Left kidney (tissue), 8 donors: ENCODE measurements at places on chromosomes 2 and 18.

DNA sequence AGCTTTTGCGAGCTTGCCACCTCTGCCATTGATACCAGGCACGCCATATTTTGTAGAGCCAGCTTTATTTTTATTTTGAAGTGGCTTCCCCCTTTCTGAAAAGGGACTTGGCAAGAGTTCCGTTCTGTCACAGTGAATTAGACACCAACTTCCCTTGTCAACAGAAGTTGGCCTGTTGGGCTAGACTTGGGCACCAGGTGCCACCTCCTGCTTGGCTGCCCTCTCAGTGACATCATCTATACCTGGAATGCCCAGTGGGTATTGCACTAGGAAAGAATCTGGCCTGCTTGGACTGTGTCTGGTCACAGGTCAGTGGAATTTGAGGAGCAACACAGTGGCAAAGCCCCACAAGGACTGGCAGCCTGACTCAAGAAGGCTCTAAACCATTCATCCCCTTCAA lies 101.0 kb downstream of the BCL2L11 start:
- DNase-seq = no peak

GRCh38 chr2:228507870-228508269 lies 326.4 kb upstream of the SPHKAP start:
- no peak for DNase-seq

DNA sequence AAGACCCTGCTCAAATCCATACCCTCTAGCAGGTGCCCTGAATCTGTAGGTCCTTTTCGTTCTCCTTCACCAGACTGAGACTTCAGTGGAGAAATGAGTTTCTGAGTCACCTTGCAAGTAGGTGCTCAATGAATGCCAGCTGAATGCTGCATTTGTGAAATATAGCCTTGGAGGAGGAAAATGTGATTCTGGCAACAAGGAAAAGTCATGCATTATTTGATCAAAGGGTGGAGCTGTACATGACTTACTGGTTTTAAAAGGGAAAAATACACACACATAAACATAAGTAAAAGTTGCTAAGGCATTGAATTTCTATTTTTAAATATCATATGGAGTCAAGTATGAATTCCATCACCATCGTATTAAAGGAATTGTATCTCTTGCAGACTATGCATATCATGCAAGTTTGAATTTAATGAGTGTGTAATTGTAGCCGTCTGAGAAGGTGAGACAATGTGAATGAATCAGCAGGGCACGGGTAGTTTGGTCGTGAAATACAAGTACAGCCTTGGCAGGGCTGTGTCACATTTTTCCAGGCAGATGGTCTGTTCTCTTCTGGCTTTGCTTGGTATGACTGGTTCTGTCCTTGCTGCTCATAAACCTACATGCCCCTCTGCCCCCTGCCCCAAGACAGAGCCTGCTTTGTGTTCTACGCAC lies 160.8 kb downstream of the COL6A3 start:
- no peak for DNase-seq

GRCh38 chr2:6452702-6453481 lies 412.8 kb downstream of the CMPK2 start:
- no peak for DNase-seq

- no peak for DNase-seq
Observed at GRCh38 chr18:5305835-5306234, 10.3 kb upstream of the ZBTB14 start.

GRCh38 chr2:231720987-231721966 lies 13.0 kb downstream of the PTMA start:
- no peak for DNase-seq

DNA sequence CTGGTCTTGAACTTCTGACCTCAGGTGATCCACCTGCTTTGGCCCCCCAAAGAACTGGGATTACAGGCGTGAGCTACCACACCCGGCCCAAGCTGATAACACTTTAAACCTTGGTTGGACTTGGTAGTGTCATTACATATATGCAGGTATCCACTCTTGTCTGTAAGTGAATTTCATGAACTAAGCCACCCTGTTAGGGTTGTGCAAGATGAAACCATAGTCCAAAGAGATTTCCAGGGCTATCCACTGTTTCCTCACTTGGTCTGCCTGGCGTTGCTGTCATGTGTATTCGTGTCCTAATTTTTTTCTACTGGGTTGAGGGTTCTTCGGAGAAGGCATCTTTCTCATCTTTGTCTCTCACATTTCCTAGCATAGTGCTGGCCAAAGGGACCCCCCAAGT lies 203.0 kb downstream of the CAMKMT start:
- DNase-seq = no peak

GRCh38 chr2:150643114-150643725 lies 155.8 kb upstream of the RND3 start:
- no peak for DNase-seq

GRCh38 chr2:171160956-171161740 lies 455 bp upstream of the TLK1 start:
- DNase-seq = peak; percentile 64

DNA sequence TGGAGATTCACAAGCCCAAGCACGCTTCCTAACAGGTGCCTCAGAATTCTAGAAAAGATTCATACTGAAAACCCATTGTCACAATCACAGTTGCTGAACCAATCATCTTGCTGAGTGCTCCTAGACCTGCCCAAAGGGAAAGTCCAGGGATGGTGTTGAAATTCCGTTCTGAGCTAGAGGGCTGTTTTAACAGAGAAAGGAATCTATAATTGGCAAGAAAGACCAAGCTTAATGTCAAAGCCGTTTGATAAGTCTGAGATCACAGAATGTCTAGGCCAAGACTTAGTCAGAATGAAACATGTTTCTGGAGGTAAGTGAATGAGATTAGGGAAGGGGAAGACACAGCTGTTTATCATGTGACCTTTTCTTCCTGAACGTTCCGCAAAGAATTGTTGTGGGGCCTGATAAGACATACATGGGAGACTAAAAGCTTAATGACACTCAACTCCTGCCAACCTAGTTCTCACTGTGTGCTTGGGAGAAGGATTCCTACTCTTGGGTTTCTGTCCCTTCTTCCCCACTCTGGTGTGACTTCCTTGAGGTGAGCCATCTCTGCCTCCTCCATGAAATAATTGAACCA lies 27.5 kb downstream of the PMAIP1 start:
- DNase-seq = no peak

GRCh38 chr2:140808820-140809219 lies 1322.0 kb downstream of the LRP1B start:
- DNase-seq = no peak

- no peak for DNase-seq
Observed at GRCh38 chr2:98891591-98891990, 44.4 kb downstream of the CRACDL start.

GRCh38 chr2:102138331-102138730 lies 4.2 kb upstream of the IL1R1 start:
- no peak for DNase-seq

GRCh38 chr2:236748385-236748784 lies 178.8 kb downstream of the ACKR3 start:
- DNase-seq = no peak

GRCh38 chr2:172086241-172087206 lies 1.2 kb downstream of the DLX1 start:
- no peak for DNase-seq

GRCh38 chr18:46660957-46661749 lies 4.1 kb upstream of the LOXHD1 start:
- DNase-seq = no peak

- peak; percentile 87 for DNase-seq
Observed at GRCh38 chr18:28176948-28177827, at the start of gene CDH2. TSS of gene CDH2 (minus strand) at chr18:28177130. CDS start at chr18:28177022, 108 bp downstream.

GRCh38 chr18:26017929-26018328 lies 72.5 kb downstream of the SS18 start:
- DNase-seq = peak; percentile 11

DNA sequence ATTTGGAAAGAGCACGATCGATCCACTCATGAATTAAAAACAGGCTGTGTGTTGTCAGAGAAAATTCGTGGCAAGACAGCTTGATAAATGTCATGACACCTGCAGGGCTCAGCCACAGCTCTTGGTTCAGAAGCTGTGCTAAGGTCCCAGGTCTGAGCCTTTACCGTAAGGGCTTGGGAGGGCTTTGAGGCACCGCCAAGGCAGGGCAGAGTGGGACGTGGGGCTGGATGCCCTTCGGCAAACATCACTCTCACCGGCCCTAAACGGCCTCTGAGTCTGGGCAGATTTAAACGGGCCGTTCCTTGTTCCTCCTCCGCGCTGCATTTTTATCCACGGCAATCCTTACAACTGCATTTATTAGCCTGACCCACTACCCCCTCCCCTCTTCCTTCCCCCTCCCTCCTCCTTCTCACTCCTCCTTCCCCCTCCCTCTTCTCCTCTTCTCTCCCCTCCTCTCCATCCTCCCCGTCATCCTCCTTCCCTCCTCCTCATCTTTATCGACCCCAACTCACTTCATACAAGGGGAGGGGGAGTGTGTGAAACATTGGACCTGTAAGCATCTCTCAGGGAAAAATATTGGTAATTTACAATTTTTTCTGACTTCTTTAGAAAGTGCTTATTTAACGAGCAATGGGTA lies 33.9 kb downstream of the MBP start:
- DNase-seq = no peak

DNA sequence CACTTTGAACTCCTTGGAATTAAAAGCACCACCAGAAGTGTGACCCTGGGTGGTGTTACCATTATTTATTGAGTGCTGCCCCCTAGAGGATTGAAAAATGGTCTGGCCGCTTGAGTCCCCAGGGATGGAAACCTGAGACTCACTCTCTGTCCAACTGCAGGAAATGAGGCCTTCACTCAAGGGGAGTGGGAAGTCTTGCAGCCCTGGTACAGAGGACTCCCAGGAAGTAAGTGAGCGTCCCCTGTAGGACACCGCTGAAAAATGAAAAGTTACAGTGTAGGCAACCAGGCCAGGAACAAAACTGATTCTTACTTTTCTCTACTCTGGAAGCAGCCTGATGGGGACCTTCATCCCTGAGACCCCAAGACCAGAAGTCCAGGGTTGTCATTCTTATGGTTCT lies 2.2 kb upstream of the NRP2 start:
- peak; percentile 91 for DNase-seq

DNA sequence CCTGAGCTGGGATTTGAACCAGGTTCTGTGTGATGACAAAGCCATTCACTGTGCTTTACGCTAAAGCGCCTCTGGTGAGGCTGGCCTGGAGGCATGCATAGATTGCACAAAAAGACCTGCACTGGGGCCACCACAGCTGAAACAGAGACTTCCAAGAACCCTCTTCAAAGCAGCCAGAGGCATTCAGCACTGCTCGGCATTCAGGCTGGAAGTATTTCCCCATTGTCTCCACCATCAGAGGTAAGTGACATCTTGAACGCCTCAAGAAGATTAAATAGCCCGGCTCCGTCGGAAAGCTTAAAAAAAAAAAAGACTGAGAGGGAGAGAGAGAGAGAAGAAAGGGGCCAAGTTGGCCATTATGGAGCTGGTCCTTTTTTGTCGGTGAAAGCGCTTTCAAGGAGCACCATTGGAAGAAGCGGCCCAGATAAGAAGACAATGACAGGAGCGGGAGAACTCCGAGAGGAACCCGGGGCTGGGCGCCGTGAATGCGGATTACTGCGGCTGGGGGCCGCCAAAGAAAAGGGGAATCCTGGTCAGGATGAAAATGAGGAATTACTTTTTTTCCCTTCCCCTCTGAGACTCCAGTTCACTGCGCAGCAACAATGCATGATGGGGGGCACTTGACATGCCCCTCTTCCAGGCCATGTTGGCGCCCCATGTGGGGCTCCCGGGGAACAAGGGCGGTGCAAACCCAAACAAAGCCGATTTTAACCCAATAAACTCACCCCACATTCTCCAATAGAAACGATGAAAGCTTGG lies 228.3 kb downstream of the MYCN start:
- no peak for DNase-seq

DNA sequence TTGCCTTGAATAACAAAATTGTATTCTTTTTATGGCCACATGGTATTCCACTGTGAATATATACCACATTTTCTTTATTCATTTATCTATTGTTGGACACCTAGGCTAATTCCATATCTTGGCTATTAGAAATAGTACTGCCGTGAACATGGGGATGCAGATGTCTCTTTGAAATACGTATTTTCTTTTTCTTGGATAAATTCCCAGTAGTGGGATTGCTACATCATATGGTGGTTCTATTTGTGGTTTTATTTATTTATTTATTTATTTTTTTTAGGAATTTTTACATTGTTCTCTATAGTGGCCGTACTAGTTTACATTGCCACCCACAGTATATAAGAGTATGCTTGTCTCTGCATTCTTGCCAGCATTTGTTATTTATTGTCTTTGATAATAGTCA lies 679.8 kb upstream of the NRXN1 start:
- DNase-seq = no peak

GRCh38 chr2:150142561-150142960 lies 344.9 kb downstream of the RND3 start:
- no peak for DNase-seq

DNA sequence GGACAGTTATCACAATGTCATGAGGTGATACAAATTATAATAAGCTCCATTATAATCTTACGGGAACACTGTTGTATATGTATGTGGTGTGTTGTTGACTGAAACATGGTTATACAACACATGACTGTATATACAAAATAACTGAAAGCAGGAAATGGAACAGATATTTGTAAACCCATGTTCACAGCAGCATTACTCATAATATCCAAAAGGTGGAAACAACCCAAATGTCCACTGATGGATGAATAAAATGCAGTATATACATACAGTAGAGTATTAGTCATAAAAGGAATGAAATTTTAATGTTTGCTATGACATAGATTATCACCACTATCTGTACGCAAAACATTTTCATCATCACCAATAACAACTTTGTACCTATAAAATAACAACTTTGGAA lies 107.3 kb downstream of the USP34 start:
- no peak for DNase-seq

DNA sequence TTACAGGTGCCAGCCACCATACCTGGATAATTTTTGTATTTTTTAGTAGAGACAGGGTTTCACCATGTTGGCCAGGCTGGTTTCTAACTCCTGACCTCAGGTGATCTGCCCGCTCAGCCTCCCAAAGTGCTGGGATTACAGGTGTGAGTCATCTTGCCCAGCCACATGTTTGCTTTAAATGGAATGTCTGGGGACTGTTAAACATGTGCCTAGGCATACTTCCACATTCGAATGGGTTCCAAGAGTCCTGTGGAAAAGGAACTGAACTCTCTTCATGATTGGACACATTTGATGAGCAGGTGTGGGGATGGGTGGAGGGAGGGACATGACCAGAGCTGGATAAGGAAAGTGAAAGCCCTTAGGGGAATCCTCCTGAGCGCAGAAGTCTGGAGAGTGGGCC lies 58.4 kb upstream of the GREB1L start:
- no peak for DNase-seq

DNA sequence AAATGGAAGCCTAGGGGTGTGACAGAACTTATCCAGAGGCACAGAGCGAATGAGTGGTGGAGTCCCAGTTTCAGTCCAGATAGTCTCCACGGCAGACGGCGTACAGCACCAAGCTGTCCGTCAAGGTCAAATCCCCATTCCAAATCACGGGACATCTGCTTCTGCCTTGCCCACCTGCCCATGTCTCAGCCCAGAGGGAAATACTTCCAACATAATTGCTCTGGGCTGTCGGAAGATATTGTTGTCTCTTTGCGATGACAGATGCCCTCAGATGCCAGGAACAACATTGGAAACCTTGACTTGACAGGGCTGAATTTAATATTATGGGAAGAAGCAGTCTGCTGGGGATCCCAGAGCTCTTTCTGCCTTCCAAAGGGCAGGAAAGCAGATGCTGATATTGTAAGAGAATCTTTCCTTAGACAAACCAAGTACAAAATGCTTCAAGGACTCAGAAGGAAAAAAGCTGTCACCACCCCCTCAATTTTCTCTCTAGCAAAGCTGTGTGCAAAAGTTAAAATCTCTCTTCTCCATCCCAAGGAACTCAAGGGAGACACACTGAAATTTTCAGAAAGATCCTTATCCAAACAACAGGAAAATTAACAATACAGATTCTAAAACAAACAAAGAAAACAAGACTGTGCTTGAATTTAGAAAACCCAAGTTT lies 364.0 kb downstream of the LRATD1 start:
- no peak for DNase-seq
